ENCODE measurements at places on chromosomes 2 and 18.

DNA sequence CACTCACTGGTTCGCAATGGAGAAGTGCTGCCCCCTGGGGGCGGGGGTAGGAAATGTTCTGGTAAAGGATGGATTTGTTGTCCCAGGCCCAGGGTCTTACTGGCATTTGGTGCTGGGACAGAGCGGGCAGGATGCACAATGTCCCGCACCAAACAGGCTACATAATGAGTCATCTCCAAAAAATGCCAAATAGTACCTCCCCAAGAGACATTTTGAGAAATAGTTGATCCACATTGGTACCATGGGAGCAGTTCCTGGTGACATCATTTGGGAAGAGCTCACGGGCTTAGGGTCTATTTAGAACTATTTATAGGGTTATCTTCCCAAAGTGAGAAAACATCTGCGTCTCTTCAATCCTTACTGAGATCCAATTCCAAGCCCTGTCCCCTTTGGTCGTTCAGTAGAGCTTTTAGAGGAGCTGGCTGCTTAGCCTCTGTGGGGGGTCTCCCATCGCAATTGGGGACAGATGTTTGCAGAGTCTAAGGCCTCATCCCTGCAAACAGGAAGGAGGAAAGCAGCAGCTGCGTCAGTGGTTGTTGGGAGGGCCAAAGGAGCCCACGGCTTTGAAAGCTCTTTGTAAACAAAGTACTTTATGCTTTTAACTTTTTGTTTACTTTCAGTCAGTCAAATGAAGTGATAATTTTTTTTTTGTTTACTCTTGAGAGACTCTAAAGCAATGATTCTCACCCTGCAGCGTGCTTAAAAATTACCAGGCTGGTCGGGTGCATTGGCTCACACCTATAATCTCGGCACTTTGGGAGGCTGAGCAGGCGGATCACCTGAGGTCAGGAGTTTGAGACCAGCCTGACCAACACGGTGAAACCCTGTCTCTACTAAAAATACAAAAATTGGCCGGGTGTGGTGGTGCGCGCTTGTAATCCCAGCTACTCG, 49.3 kb downstream of the GREB1 start:
- DNase-seq: peak; percentile 66

- DNase-seq: no peak
Measured at GRCh38 chr2:67865917-67866316, 196.9 kb downstream of the C1D start.

- no peak for DNase-seq
Measured at GRCh38 chr2:62966991-62967390, 83.6 kb upstream of the OTX1 start.

DNA sequence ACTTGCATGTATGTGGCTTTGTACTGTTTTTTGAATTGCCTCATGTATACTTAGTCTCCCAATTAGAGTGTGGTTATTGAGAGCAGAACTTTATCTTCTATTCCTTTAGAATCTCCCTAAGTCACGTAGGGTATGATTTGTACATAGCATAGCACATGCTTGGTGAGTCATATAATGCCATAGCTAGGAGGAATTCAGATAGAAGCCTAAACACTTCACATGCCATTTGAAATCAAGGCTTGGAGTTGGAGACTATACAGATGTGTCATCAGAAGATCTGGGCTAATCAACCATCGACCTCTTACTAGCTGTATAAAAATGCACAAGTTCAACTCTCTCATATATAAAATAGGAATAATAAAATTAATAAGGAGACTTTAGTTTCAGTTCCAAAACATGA, 222.6 kb upstream of the ST6GAL2 start:
- DNase-seq: no peak
